ENCODE measurements at places on chromosomes 11 and 22.

GRCh38 chr11:127345819-127346459 is 345.4 kb upstream of the KIRREL3 start:
- DNase-seq = peak; percentile 24

DNA sequence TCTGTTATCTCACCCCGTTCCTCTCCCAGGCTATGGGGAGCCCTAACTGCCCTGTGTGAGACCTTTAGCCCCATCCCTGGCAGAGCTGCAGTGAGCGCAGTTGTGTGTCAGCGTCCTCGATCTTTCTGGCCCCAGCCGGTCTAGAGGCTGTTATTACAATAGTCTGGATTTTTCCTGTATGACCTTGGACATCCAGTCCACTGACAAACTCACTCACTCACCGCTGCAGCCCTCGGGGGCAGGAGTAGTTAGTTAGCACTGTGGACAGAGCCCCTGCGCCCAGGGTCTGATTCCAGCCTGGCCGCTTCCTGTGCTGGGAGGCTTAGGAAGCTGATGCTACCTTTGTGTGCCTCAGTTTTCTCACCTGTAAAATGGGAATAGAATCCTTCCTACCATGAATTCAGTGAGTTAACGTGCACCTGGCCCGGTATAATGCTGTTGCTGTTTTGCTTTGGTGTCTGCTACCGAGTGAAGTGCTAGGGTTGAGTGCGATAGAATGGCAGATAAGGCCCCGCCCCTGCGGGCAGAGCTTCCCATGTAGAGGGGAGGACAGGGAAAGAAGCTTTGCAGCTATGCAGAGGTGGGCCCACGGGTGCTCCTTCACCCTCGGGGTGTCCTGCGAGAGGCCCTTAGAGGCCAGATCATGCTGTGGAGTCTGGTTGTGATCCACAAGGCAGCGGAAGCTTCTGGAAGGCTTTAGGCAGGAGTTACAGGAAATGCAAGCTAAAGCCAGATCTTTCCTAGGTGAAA is 3.0 kb downstream of the LRP5 start:
- no peak for DNase-seq

GRCh38 chr22:30763815-30764673 is 69.4 kb downstream of the OSBP2 start:
- DNase-seq = peak; percentile 67

DNA sequence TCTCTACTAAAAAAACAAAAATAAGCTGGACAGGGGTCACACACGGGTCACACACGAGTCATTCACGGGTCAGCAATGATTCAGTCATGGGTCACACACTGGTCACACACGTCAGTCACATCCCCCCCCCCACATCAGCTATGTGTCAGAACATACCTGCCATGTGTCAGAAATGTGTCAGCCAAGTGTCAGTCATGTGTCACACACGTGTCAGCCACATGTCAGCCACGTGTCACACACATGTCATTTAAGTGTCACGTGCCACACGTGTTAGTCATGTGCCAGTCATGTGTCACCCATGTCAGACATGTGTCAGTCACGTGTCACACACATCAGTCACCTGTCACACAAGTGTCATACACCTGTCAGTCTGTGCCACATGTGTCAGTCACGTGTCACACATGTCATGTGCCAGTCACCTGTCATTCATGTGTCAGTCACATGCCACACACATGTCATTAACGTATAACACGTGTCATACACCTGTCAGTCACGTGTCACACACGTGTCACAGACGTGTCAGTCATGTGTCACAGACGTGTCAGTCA is 28.7 kb upstream of the MMP20 start:
- no peak for DNase-seq

- DNase-seq = no peak
Observed at GRCh38 chr11:2923446-2924375, 5.5 kb downstream of the PHLDA2 start.

DNA sequence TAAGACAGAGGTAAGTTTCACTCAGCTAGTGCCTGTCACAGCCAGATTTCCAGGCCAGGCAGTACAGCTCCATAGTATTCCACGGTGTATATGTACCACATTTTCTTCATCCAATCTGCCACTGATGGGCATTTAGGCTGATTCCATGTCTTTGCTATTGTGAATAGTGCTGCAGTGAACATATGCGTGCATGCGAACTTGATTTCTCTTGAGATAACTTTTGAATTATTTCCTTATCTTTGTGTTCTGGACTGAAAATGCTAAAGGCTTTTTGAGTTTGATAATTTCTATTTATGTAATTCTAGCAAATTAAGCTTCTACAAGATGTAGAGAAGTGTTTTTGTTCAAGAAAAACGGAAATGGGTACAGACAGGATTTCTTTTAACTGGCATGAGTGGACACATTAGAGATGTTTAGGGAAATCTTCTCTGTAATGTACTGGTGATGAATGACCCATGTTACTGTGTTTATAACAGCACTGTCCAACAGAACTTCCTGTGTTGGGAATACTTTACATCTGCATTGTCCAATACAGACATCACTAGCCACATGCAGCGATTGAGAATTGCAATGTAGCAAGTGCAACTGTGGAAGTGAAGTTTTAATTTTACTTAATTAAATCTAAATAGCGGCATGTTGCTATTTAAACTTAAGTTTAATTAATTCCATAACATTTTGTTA is 151.3 kb downstream of the CADM1 start:
- DNase-seq = no peak

GRCh38 chr22:30444632-30445437 is 19.3 kb downstream of the MTFP1 start:
- peak; percentile 48 for DNase-seq

DNA sequence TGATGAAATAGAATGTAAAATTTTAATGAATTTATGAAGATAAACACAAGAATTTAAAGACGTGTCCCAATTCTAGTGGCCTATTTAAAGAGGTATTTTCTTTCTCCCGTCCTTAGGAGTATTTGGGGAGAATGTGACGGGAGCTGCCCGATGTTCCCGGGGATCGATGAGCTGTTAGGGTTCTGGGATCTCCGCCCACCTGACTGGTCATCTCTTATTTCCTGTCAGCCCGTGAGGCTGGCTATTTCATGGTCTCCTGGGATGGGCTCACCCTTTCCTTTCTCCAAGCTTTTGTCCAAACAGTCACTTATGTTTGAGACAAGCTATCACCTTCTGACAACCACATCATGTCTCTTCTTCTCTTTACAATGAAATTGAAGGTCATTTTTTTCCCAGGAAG is 16.9 kb upstream of the CLMP start:
- DNase-seq = no peak

DNA sequence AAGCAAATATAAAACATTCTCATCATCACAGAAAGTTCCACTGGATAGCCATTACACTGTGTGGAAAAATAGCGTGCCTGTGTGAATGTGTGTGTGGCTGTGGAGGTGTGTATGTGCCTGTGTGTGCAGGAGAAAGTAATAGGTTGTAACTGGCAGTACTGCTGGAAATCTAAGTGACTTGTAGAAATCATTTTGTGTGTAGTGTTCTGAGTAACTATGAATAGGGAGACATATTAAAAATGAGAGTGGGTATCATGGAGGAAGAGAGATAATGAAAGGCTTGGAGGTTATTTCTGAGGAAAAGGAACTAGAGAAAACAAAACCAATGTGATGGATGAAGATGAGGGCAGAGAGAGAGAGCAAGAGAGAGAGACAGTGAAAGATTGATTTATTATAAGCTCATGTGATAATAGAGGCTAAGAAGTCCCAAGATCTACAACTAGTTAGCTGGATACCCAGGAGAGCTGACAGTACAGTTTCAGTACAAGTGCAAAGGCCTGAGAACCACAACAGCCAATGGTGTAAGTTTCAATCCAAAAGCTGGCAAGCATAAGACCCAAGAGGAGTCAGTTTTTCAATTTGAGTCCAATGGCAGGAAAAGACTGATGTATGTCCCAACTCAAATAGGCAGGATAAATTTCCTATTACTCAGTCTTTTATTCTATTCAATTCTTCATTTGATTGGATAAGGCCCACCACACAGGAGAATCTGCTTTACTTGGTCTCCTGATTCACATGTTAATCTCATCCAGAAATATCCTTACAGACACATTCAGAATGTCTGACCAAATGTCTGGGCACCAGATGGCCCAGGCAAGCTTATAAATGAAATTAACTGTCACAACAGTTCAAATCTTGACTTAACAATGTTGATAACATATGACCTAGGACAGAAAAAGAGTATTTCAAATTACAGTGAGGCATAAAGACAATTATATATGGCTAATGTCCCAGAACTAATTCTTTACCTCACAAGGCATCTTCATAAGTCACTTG is 14.9 kb downstream of the KBTBD3 start:
- DNase-seq = no peak

DNA sequence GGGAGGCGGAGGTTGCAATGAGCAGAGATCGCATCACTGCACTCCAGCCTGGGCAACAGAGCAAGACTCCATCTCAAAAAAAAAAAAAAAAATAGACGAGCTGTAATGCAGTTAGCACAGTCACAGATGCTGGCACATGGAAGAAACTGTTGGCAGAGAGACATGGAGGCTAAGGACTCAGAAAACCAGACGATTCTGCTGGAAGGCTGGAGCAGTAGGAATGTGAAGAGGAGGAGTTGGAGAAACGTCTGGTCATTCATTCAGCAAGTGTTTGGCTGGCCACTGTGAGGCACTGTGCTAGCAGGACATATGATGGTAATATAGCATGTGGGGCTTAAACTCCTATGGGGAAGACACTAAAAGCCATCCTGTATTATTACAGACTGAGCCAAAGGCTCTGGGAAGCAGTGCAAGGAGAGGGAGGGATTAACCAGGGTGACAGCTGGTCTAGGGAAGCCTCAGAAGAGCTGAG is 5.0 kb downstream of the UQCR10 start:
- peak; percentile 24 for DNase-seq

- peak; percentile 84 for DNase-seq
Observed at GRCh38 chr22:32050678-32051515, 7.8 kb downstream of the SLC5A1 start.

- DNase-seq = peak; percentile 78
Observed at GRCh38 chr22:41966607-41967240, 2.5 kb upstream of the SEPTIN3 start.

GRCh38 chr22:35150183-35151107 is 84.5 kb downstream of the ISX start:
- DNase-seq = peak; percentile 46

DNA sequence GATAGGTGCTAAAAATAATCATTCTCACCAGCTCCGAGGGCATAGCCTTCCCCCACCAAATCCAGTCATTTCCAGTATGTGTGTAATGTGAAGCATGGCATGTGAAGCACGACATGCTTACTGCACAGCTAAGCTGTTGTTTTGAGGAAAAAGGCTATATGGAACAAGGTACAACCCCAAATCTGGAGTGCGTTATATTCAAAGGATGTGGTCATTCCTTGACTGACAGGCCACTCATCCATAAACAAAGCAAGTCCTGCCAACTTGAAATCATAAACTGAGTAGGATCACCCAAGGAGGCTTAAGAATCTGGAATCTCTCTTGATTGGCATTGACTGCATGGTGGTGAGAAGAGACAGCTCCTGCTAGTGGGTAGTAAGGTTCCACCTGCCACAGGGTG is 3.7 kb downstream of the MAP6 start:
- DNase-seq = no peak

GRCh38 chr22:33985506-33985905 is 65.2 kb upstream of the LARGE1 start:
- no peak for DNase-seq

DNA sequence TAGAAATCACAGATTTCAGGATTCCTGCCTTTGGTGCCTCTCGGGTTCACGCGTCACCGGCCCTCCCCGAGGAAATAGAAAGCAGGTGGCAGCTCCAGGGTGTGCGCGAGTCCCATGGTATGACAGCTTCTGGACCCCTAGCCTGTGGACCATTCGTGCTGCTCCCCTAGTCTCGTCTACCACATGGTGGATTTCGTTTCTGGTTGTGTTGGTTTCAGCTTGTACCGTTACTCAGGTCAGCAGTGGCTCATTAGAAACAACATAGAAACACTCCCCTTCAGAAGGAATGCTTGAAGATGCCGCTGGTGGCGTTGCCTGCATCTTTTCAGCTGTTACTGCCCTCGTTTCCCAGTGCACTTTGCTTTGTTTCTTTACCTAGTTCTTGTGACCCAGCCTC is 700 bp downstream of the TTC17 start:
- peak; percentile 46 for DNase-seq

DNA sequence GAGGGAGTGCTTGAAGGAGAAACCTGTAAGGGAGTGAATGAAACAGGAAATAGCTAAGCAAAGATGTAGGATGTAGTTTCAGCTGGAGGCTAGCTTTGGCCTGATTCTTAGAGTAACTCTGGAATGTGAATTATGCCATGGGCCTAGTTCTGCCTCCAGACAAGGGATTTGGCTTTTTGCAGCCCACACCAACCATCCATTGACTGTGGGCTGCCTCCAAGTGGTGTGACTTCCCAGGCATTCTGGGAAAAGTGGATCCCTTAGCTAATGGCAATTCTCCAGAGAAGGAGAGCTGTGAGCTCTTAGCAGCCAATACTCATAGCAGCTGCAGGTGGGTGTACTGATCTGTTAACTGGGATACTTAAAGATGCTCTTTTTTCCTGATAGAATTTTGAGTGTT is 2.0 kb upstream of the OR9I1 start:
- DNase-seq = no peak

- no peak for DNase-seq
Observed at GRCh38 chr22:28143961-28144745, 225.1 kb upstream of the PITPNB start.

- no peak for DNase-seq
Observed at GRCh38 chr22:21447694-21448402, 19.3 kb upstream of the TMEM191C start.

DNA sequence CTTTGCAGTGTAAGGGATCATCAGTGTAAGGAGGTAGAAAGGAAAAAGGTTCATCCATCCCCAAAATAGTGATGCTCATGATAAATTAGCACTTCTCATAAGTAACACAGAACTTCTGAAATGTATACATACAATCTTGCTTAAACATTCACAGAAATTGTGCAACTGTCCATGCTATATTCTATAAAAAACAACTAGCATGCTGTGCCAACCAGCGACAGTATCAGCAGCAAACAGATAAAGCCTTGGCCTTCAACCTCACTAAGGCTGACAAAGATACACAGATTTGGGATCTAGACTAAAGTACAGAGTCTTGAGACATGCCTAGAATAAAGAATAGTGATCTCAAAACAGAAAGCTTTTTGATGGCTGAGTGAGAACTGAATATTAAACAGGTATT is 74.1 kb upstream of the CHRM4 start:
- DNase-seq = no peak

DNA sequence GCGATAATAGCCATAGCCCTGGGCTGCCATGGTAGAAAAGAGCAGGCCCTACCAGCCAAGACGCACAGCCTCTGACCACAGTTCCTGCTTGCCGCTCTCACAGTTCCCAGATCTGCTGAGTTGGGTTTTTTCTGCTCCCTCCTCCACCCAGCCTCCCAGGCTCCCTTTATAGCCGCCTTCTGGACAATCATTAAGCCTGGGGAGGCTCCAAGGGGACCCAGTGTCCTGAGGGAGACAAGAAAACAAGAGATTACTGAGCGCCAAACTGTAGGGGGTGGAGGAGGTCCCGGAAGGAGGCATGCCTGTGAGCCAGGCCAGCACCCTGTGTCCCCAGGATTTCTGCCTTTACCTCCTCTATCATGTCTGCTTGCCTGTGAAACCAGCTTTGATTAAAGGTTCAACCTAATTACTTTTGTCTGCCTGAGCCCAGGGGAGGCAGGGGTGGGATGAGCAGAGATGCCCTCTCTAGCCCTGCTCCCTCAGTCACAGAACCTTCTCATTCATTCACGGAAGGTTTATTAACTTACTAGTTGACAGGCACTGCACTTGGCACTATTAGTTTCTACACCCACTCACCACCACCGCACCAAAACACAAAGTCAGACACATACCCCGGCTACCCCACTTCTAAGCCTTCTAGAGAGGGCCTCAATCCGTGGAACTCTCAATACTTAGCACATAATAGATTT is 1.2 kb downstream of the SLC37A4 start:
- DNase-seq = no peak

GRCh38 chr11:120517390-120517761 is 5.8 kb downstream of the GRIK4 start:
- DNase-seq = no peak

Data from Kasumi-1 (cell line).